COR-L47 (cell line): ENCODE measurements at places on chromosomes 6 and 20.
A peak's percentile ranks its signal among the peaks of the same experiment; 100 is the strongest.

GRCh38 chr6:90870561-90870960 lies 283.7 kb upstream of the MAP3K7 start:
- no peak for DNase-seq

DNA sequence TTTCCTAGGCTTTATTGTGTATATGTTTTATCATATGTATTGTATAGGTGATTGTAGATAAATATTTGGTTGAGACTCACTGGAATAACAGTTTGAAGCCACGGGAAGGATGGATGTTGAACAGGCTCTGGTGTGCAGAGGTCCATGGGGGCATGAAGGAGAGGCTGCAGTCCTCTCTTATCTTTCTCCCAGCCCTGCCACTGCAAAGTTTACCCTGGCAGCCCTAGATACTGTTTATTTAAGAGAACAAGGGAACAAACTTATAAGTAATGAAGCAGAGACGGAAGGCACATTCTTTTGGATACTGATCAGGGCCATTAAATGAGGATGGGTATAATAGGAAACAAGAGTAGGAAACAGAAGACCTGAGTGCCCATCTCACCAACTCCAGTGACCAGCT lies 103.6 kb upstream of the SCGN start:
- no peak for DNase-seq

DNA sequence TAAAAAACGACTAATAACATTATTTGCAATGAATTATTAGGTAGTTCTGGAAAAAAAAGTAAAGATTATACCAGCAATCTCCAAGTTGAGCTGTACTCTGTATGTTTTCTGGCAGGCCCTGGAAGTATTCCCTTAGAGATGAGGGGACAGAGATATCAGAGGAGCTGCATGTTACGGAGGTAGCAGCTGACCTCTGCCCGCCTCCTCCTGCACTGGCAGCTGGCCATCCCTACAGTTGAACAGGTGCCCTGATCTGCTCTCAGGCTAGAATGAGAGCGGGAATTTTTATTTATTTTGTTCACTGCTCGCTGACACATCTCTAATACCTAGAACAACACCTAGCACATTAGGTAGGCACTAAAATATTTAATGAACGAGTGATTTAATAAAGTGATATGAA lies 23.1 kb downstream of the FBXL4 start:
- peak; percentile 5 for DNase-seq

DNA sequence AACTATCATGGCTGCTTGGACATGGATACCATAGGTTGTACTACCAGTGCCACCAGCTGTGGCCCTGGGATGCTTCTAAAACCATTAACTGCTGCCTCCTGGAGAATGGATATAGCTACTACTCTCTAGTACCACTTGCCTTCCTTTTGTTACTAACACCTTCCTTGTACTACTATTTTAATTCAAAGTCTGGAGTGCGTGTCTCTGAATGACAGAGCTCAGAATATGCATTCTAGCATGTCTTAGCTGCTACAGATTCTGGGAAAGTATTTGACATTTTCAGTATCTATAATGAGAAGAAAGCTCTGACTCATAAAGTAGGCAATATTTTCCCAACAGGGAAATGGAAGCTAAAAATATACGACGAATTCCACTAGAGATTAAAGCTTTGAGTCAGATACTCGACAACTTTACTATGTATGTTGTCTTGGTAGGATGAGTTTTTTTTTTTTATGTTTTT lies 112.3 kb downstream of the PFDN4 start:
- no peak for DNase-seq

- no peak for DNase-seq
These were observed 644.3 kb downstream of the KIF16B start for GRCh38 chr20:15928946-15929345.

DNA sequence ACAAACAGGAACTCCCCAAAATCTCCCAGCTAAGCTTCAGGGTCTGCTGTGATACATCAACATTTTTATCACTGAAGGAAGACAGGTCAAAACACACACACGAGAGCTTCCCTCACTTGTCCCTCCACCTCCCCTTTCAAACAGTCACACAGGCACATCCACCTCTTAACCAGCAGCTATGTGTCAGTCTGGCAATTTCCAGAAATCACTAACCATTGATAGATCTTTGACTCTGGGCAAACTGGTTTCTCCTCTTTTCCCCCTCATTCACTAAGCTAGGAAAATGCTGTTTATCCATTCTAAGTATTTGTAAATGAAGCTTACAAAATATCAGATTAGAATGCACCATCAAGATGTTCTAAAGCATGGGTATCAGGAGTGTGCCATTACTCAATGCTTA lies 87.8 kb downstream of the DCDC2 start:
- no peak for DNase-seq

DNA sequence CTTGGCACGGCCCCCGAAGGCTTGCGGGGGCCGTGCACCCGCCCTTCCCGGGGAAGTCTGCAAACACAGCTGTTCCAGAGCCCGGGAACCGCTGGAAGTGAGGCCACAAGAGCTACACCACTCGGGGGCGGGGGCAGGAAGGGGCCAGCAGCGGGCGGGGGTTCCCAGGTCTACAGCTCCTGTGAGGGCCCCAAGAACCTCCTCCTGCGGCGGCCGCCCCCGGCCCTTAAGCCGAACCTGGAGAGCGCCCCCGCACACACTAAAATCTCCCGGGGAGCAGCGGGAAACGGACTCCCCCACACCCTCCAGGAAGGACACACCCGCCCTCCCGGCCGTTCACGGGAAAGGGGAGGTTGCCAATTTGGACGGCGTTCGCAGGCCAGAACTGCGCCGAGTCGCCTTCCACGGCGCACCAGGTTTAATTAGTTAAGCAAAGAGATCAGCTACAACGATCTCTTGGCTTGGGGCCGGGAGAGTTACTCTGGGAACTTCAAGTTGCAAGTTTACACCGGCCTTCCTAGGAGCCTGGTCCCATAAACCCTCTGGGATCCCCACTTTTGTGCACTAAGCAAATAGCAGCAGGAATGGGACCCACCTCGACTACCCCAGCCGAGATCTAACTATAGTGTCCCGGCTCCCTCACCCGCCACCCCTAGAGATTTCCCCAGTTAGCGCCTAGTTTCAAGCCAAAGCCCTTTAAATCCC lies 1.7 kb downstream of the JAG1 start:
- peak; percentile 18 for DNase-seq

DNA sequence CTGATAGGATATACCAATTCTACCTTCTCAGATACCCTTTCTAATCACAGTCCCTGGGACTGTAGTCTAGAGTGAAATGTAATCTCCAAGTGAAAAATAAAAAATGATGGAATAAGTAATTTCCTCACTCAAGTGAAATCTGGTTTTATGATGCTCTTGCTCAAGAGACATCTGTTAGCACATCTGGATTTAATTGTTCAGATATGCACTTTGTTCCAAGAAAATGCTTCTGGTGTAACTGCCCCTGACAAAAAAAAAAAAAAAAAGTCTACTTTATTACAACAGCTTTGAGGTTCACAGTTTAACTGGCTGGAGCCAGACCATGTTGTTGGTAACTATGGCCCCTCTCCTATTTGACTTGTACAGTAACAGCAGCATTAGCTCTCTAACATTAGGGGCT lies 251.8 kb downstream of the BTBD9 start:
- no peak for DNase-seq

- DNase-seq, result no peak
These were observed 29.5 kb upstream of the PCMTD2 start for GRCh38 chr20:64225828-64226598.

DNA sequence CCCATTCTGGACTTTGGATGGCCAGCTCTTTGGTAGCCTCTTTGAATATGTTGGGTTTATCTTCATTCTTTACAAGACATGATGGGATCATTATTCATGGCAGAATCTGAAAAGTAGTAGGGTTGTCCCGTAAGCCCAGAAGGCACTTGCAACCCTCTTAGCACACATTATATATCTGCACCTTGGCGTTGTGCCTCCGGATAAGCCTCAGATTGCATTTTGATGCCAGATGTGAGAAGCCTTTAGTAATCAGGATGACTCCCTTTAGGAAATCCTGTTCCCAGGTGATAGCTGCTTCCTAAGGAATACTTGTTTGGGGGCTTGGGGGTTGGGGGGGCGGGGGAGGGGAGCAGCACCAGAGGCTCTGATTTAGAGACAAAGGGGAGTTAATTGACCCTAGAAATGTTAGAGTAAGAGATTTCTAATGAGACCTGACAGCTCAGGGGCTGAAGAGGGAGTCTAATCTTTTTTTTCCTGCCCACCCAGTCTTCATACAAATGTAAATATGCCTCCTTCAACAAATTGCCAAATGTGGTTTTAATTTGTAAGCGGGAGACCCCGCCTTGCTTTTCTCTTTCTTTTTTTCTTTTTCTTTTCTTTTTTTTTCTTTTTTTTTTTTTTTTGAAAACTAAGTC lies 55.1 kb downstream of the JAG1 start:
- no peak for DNase-seq

GRCh38 chr6:1382331-1382882 lies 7.0 kb upstream of the FOXF2 start:
- DNase-seq, result no peak

DNA sequence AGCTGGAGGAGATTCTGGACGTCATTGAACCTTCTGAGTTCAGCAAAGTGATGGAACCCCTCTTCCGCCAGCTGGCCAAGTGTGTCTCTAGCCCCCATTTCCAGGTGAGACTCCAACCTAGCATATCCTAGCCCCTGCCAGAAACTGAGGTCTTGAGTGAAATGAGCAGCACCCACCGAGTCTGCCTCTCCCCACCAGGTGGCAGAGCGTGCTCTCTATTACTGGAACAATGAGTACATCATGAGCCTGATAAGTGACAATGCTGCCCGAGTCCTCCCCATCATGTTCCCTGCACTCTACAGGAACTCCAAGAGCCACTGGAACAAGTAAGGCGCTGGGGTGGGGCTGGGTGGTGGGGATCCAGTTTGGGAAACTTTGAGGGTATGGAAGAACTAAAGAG lies 4.6 kb downstream of the MEA1 start:
- peak; percentile 2 for DNase-seq

GRCh38 chr6:56364827-56365339 lies 117.5 kb upstream of the COL21A1 start:
- no peak for DNase-seq

GRCh38 chr6:105121981-105122380 lies 57.8 kb downstream of the POPDC3 start:
- DNase-seq, result no peak

- peak; percentile 87 for DNase-seq
These were observed 225.7 kb downstream of the UST start for GRCh38 chr6:148972481-148972880.

DNA sequence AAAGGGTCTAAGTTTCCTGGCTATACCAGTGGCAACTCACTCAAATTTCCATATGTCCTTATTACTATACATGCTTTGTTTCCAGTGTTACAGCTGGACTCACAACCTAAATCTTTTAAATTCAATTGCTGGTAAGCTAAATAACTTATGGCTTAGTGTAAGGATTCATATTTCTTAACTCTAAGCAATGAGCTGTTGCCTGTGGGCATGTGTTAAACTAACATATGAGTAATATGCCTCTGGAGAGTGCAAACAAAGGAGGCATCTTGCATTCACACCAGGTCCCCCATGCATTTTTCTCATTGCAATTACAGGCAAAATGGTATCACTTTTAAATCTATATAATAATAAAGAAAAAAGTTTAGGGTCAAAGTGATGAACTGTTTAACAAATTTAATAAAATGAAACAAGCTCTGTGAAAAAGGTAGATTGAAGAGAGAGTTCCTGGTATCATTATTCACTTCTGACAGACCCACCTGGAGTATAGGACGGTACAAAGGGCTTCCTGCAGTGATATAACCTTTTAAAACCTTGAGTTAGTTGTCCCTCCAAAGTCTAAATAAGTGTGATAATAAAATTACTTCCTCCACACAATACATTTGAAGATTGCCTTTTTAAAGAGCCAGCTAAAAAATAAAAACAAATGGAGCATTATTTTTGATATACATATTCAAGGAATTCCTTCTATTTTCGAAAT lies 57.6 kb upstream of the HMGCLL1 start:
- DNase-seq, result peak; percentile 3

- no peak for DNase-seq
These were observed 542.3 kb upstream of the JARID2 start for GRCh38 chr6:14703586-14703985.

DNA sequence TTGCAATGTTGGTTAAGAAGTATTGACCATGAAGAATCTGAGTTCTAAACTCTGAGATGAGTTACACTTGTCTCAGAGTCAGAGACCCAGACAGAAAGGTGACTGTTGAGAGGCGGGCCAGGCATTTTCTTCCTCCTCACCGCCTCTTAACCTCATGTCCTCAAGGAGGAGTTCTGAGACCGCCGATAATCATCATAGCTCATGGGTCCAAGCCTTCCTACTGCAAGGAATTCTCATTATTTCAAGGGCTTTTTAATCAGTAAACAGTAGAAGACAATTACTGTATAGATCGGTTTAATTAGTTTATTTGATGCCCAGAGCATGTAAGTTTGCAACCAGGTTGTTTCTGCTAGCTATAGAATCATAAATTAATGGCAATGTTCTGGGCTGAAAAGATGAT lies 382.4 kb upstream of the MMS22L start:
- no peak for DNase-seq

DNA sequence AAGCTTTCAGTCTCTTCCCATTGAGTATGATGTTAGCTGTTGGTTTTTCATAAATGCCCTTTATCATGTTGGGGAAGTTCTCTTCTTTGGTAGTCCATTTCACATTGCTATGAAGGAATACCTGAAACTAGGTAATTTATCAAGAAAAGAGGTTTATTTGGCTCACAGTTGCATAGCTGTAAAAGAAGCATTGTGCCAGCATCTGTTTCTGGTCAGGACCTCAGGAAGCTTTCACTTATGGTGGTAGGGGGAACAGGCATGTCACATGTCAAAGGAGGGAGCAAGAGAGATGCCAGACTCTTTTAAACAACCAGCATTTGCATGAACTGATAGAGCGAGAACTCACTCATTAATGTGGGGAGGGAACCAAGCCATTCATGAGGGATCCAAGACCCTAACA lies 48.0 kb upstream of the MAPK13 start:
- DNase-seq, result no peak

DNA sequence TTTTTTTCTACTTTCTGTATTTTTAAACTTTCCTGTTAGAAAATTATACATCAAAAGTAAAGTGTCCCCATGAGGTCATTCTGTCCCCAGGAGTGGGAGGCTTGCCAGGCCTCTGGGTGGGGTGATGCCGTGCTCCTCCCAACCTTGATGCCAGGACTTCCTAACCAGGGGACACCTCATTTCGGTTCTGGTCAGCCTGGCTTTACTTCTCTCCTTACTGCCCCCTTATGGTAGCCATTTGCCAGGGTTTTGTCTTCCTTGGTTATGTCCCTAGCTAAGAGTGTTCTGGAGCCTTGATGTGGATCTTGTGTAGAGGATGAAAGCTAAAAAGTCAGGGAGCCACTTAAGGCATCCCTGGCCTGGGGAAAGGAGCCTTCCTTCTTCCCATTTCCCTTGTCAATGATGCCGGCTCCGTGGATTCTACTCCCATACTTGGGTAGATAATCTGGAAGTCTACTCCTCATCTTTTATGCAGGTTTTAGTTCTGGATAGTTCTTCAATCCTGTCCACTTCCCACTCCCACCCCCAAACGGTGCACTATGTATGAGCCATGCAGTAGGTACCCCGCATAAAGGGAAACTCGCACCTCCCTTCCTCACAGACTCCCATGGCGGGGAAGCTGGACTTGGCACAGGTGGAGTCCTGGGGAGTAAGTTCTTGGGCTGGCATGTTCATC lies 164.1 kb upstream of the SALL4 start:
- DNase-seq, result no peak

GRCh38 chr6:33794910-33795623 lies 6.1 kb upstream of the LEMD2 start:
- DNase-seq, result no peak

GRCh38 chr6:53321701-53322100 lies 27.0 kb downstream of the ELOVL5 start:
- no peak for DNase-seq
